ENCODE measurements at places on chromosomes 7 and 10.

DNA sequence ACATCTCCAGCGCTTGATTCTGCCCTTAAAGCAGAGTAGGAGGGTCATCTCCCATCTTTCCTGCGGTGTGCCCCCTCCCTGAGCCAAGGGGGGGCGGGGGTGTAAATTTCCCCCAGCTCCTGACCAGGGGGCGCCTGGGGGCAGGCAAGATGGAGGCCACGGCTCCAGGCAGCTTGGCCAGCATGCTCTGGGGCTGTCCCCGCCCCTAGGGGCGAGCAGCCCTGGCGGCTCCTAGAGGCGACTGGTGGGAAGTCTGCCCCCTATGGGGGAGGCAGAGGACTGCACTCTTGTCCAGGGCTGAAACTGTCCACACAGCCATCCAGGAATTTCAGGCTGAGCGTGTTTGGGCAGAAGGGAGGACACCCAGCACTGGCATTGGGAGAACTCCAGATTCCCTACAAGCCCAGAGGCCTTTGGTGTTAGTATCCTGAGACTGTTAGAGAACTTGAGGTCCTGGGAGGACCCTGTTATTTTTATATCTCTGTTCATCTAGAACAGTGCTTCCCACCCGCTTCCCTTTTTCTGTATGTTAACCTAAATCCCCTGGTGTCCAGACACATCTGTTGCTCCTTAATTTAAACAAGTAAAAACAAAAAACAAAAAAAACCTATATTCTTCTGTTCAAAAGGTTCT is 4.6 kb downstream of the STRA8 start:
- no peak for DNase-seq

- DNase-seq, result no peak
These were observed 335.1 kb downstream of the ADARB2 start for GRCh38 chr10:1402016-1402770.

DNA sequence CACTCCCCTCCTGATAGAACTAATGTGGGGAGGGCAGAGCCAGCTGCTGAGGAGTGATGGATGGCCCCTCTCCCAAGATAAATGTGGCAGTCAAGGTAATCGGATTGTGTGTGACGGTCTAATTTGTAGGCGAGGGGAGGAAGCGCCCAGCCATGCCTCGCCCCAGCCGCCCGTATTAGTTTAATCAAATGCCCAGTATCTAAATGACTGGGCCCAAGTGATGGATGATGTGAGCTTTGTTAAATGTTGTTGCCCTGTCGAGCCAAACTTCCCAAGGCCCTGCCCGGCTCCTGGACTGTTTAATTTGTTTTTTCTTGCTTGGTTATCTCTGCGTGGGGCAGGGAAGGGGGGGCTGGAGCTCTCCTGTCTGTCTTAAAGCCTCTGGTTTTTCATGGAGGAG is 88.4 kb upstream of the PPIF start:
- no peak for DNase-seq

GRCh38 chr7:27235387-27236311 is 7.0 kb upstream of the EVX1 start:
- no peak for DNase-seq

- DNase-seq, result peak; percentile 41
These were observed 2.0 kb upstream of the SFTPA2 start for GRCh38 chr10:79562135-79562756.

- DNase-seq, result no peak
These were observed 27.9 kb downstream of the DUSP5 start for GRCh38 chr10:110525349-110526260.

- no peak for DNase-seq
These were observed 56.8 kb downstream of the ATXN7L1 start for GRCh38 chr7:105819559-105819958.

- DNase-seq, result no peak
These were observed 56.8 kb downstream of the SEMA3A start for GRCh38 chr7:84137812-84138211.

DNA sequence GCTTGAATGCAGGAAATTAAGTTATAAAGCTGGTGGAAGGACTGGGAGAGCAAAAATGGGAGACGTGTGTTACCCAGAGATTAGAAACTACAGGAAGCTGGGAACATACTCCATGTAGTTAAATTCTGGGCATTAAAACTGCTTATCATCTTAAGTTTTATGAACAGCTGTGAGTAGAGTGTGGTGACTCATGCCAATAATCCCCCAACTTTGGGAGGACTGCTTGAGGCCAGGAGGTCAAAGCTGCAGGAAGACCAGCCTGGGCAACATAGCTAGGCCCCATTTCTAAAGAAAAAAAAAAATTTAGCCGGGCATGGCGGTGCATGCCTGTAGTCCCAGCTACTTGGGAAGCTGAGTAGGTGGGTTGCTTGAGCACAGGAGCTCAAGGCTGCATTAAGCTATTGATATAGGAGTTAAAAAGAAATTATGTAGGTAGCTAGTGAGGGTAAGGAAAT is 56.2 kb upstream of the SEPHS1 start:
- no peak for DNase-seq

- no peak for DNase-seq
These were observed 1.6 kb upstream of the KIAA1217 start for GRCh38 chr10:24207341-24207740.

GRCh38 chr10:13815756-13816155 is 229.0 kb downstream of the PRPF18 start:
- DNase-seq, result no peak

DNA sequence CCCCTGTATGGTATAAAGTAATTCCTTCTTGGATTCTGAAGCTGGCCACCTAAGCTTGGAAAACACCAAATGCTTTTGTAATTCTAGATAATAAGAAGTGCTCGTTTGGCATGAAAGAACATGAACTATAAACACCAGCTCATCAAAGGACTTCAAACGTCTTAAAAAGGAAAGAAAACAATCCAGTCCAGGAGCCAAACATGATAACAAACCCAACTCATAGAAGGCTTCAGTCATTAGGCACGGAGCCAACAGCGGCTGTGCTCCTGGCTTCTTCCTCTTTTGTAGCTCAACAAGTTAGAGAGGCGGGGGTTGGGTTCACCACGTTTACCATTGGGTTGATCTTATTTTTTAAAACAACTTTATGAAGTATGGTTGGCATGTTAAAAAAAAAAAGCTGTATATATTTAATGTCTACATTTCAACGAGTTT is 56.4 kb upstream of the ECHDC3 start:
- DNase-seq, result peak; percentile 10

GRCh38 chr10:28393956-28394568 is 91.2 kb upstream of the MPP7 start:
- peak; percentile 36 for DNase-seq

DNA sequence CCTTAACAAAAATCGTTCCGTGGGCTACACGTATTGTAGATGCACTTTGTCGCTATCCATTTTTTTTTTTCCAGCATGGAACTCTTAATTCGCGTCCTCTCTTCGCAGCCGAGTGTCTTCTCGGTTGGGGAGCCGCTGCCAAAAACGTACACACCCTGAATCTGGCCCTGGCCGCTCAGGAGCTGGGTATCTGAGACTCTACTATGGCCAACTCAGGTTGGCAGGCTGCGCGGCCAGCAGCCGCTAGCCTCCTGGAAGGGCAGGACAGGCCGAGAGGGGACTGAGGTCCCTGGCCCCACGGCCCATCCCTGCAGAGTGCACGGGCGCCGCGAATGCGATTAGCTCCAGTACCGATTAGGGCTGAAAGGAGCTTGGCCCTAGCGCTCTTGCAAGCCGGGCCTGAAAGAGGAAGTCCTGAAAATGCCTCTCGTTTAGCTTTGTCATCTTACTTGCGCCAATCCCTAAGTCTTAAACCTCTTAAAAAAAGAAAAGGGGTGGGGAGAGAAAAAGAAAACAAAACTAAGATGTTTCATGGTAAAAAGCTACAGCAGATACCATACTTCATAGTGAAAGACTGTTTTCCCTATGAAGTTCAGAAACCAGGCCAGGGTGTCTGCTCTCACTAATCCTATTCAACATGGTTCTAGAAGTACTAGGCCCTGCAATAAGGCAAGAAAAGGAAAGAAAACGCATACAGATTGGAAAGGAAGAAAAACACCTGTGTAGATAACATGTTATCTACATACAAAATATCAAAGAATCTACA is 113.2 kb upstream of the RHEB start:
- DNase-seq, result peak; percentile 44

- no peak for DNase-seq
These were observed 38.2 kb downstream of the MYL10 start for GRCh38 chr7:101590663-101591435.

DNA sequence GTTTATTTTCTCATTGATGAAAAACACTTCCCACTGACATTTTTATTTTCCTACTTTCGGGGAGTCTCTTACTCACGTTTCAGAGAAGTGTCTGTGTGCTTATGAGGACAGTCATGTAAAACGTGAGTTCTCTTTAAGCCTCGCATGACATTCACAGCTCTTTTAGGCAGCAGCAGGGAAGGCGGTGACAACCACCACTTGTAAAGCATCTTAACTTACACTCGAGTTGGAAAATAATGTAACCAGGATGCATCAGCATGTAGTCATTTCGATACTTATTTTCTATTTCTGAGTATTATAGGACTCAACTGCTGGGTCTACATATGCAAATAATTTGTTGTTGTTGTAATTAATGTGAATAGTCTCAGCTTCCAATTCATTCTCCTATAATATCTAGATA is 153.6 kb downstream of the SEMA3D start:
- no peak for DNase-seq

GRCh38 chr10:125692601-125693523 is 9.9 kb upstream of the TEX36 start:
- no peak for DNase-seq

DNA sequence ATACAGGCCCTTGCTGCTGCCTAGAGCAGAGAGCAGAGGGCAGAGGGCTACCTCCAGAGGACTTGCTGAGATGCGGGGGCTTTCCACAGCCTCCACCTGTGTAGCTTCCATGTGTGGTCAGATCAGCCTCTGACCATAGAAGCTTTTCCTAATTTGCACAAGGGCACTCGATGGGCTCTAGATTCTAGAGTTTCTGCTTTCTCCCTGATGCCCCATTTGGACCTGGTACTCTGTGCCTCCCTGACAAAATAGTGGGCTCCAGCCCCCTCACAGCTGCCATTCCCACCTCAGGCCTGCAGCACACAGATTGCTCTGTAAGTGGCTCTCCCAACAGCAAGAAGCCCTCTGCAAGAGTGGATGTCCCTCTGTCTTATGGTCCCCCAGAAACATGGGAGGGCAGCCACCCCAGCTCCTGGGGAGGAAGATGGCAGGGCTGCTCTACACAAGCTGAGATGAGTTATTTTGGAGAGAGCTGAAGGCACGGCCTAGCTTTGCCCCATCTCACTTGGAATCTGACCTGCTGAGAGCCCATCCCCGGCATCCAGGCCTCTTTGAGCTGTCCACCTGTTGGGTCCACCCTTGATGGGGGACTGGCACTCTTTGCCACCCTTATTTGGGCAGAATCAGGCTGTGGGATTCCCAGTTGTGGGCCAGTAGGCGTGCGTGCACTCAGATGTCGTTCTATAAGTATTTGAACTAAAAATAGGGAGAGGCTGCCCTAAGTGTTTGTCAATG is 16.7 kb downstream of the TMEM273 start:
- DNase-seq, result no peak

DNA sequence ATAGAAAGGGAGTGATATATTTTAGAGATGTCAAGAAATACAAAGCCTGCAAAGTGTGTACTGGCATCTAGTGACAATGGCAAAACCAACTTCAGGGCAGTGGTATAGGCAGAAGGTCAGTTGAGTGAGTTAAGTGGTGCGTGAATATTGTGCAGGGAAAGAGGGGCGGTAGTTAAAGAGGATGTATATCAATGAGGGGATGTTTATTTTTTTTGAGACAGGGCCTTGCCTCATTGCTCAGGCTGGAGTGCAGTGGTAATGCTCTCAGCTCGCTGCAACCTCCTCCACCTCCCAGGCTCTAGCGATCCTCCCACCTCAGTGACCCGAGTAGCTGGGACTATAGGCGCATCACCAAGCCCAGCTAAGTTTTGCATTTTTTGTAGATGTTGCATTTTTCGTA is 13.8 kb downstream of the ANLN start:
- no peak for DNase-seq

- DNase-seq, result no peak
These were observed 467.4 kb upstream of the SORCS1 start for GRCh38 chr10:107631876-107632275.

GRCh38 chr7:4216016-4216415 is 466.1 kb upstream of the FOXK1 start:
- DNase-seq, result no peak

GRCh38 chr7:21352540-21353387 is 75.1 kb upstream of the SP4 start:
- DNase-seq, result no peak

- no peak for DNase-seq
These were observed 9.9 kb downstream of the CNPY1 start for GRCh38 chr7:155536451-155536850.

GRCh38 chr10:59587083-59587755 is 122.4 kb downstream of the SLC16A9 start:
- DNase-seq, result no peak

GRCh38 chr7:131649003-131649541 is 92.6 kb upstream of the PODXL start:
- no peak for DNase-seq

GRCh38 chr7:108132551-108133265 is 2.5 kb upstream of the LAMB4 start:
- DNase-seq, result no peak

DNA sequence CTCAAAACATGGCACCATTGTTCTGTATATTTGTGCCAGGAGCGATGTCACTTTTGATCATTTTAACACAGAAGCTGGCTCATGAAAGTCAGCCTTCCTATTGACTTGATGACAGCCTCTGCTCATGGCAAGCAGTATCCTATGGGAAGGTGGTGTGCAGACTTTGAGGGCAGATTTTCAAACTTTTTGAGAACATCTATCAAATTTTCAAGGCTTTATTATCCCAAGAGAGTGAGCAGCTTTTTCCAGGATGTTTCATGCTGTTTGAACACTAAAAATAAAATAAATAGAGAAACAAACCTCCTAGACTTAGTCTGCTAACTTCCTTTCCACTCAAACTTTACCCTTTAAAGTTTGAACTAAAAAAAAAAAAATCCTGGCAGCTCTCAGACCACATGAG is 20.3 kb downstream of the FAM13C start:
- DNase-seq, result no peak

GRCh38 chr7:37915438-37915837 is 1.2 kb downstream of the SFRP4 start:
- no peak for DNase-seq

- no peak for DNase-seq
These were observed 371.9 kb downstream of the BMPER start for GRCh38 chr7:34277016-34277802.

DNA sequence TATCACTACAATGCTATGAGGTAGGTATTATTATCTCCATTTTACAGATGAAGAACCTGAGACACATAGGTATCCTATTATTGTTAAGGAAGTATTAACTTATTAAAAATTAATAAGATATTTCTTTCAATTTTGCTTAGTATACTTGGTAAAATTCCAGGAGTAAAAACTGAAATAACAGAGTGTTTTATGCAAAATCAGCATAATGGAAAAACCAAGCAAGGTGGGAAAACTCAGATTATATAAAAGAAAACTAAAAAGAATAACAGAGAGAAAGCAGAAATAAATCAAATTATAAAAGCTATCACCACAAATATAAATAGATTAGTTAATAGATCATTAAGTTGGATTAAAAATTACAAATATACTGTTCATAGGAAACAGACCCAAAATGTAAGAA is 82.0 kb downstream of the CPXM2 start:
- DNase-seq, result no peak

GRCh38 chr7:151590071-151590849 is 70.6 kb upstream of the RHEB start:
- DNase-seq, result no peak
